ENCODE measurements at places on chromosomes 16 and 17.

GRCh38 chr16:64452446-64452845 lies 669.4 kb downstream of the CDH11 start:
- peak; percentile 0 for DNase-seq

GRCh38 chr17:58247511-58248363 lies 9.4 kb downstream of the LPO start:
- peak; percentile 48 for DNase-seq

DNA sequence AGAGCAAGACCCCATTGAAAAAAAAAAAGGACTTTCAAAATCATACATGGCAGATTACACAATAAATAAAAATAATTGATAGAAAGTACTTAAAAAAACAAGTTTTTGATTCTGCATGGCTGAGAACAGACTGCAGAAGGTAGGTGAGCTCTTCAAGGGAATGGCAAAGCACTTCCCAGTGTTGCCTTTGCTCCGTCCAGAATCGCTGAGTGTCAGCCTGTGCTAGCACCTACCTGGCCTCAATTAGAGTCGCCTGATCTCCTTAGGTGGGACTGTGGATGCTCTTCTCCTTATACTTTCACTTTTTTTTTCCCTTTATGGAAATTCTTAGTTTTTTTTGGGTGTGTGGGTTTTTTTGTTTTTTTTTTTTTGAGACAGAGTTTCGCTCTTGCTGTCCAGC lies 6.0 kb upstream of the TMEM220 start:
- no peak for DNase-seq

DNA sequence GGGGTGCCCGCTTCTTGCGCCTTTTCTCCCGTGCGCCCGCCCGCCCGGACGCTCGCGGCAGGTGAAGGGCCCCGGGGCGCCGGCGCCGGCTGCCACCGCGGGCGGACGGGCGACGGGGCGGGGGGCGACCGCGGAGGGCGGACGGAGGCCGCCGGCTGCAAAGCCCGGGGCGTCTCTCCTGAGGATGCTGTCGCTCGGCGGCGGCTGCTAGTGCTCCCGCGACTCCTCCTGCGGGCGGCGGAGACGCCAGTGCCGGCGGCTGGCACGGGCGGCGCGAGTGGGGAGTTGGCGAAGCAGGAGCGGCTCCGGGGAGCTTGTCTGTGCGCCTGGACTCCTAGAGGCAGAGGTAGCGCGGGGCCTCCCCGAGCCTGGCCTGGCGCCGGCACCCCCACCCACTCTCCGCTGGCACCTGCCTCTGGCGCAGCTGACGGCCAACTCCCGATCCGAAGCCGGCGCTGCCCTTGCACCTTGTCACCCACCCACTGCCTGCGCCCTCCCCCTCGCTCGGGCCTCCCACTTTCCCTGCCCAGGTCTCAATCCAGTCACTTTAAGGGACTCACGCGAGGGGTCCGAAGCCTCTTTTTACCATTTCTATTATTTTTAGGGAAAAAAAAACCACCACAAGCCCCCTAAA lies at the start of gene FAM20A:
FAM20A (minus strand) TSS at position 437 of the 634 bp plus-strand sequence. CDS start 701 bp downstream, outside the sequence.
- peak; percentile 66 for DNase-seq

DNA sequence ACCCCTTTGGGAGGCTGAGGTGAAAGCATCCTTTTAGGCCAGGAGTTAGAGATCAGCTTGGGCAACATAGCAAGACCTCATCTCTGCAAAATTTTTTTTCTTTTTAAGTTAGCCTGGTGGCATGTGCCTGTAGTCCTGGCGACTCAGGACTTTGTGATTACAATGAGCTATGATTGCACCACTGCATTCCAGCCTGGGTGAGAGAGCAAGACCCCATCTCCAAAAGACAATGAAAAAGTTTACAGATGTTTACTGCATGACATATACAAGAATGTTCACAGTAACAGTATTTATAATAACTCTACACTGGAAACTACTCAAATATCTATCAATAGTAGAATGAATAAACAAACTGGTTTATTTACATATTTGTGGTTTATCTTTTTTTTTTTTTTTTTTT lies 33.1 kb upstream of the CCL22 start:
- no peak for DNase-seq

DNA sequence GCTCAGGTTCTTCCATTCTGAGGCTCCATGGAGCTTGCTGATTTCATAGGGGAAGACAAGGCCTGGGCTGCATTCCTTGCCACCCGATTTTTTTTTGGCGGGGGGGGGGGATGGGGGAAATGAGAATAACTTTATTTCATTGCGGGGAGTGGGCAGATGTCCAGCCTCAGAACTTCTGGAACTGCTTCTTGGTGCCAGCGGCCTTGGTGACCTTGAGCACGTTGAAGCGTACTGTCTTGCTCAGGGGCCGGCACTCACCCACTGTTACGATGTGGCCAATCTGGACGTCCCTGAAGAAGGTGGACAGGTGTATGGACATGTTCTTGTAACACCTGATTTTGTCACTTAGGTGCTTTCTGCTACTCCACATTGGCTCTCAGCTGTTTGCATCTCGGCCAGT lies 8.3 kb upstream of the CENPT start:
- no peak for DNase-seq

GRCh38 chr17:64326420-64327054 lies 63.5 kb upstream of the TEX2 start:
- peak; percentile 96 for DNase-seq

Measured in suppressor macrophage (primary cell).